Cardiac septum (tissue), 1 donor: ENCODE measurements at places on chromosomes 12 and 14.

GRCh38 chr12:31714406-31715271, 14.2 kb downstream of the AMN1 start:
- no peak for DNase-seq

GRCh38 chr12:64526859-64527258, 74.9 kb downstream of the TBK1 start:
- DNase-seq: no peak

DNA sequence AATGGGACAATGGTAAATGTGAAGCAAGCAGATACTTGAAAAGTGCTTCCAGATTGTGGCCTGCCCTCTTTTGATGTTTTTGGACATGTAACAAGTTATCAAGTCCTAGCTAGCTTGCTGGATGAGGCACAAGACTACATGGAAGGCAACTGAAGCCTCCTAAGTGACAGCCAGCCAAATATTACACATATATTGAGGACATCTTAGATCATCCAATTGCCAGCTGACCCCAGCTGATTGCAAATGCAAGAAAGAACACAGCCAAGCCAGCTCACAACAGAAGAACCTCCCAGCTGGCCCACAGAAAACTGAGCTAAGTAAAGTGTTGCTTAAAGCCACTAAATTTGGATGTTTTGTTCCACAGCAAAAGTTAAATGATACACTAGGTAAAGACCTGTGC, 156.9 kb downstream of the SRGAP1 start:
- DNase-seq: no peak

- DNase-seq: no peak
Observed at GRCh38 chr12:59619461-59620240, 23.8 kb downstream of the SLC16A7 start.

DNA sequence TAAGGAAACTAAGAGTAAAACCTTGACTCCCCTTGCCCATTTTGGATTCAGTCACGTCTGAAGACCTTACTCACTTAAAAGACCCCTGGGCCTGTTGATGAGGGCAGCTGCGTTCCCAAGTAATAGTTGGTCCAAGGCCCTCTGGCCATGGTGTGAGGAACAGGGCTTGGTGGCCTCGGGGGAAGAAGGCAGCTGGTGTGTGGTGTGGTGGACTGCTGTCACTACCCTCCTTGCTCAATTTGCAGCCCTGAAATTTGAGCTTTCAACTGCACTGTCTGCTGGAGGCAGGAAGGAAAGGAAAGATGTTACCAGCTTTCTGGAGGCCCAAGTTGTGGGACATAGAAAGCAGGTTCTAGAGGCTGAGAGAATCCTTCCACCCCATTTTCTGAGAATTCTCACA, 128.2 kb downstream of the SLC38A6 start:
- DNase-seq: no peak

DNA sequence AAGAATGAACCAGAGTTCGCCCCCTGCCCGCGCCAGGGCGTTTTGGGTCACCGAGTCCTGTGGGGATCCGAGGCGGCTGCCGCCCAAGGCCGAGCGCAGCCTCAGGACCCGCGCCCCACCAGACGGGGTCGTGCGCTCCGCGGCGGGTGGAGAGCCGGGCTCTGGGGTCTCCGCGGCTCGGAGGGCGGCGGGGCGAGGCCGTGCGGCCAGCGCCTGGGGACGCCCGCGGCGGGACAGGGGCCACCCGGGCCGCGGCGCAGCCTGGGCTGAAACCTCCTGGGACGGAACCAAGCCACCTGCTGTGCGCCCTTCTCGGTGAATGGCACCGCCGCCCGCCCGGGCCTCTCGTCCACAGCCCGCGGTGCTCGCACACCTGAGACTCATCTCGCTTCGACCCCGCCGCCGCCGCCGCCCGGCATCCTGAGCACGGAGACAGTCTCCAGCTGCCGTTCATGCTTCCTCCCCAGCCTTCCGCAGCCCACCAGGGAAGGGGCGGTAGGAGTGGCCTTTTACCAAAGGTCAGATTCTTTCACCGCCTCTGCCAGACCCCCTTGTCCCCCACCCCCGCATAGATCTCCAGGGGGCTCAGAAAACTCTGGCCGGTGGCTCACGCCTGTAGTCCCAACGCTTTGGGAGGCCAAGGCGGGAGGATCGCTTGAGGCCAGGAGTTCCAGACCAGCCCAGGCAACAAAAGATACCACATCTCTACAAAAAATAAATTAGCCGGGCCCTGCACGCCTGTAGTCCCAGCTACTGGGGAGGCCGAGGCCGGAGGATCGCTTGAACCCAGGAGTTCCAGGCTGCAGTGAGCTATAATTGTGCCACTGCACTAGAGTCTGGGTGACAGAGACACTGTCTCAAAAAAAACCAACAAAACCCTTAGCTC, 901 bp downstream of the B3GNT4 start:
- no peak for DNase-seq

DNA sequence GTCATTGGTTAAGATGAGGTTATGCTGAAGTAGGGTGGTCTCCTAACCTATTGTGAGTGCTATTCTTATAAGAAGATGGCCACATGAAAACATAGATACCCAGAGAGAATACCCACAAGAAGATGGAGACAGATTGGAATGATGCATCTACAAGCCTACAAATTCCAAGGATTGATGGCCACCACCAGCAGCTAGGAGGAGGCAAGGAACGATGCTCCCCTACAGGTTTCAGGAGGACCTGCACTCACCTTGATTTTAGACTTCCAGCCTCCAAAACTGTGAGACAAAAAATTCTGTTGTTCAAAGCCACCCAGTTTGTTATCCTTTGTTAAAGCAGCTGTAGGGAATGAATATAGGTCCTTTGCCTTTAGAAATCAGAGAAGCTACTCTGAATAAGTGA, 227.4 kb downstream of the NEDD1 start:
- DNase-seq: no peak

- DNase-seq: no peak
Observed at GRCh38 chr14:103485504-103485903, 37.1 kb downstream of the CKB start.

- DNase-seq: no peak
Observed at GRCh38 chr14:63874223-63874622, 21.4 kb downstream of the SYNE2 start.

GRCh38 chr12:71645268-71645667, 18.4 kb downstream of the ZFC3H1 start:
- DNase-seq: no peak

- no peak for DNase-seq
Observed at GRCh38 chr14:75411214-75411540, 16.6 kb upstream of the JDP2 start.

GRCh38 chr12:57726151-57726883, 12.2 kb downstream of the AGAP2 start:
- no peak for DNase-seq

DNA sequence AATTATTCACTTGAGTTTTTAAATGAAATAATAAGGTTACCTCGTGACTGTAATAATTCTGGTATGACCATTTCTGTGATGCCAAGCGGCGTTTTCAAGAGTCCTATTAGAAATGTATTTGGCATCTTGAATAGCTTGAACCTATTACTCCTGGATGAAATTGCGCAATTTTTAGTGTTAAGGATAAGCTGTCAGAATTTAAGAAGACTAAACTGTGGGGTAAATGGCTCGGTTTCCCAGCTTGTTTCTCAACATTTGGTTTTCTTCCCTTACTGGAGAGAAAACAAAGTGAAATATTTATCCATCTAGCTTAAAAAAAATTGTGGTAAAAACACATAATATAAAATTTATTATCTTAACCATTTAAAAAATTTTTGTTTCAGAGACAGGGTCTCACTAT, 26.8 kb downstream of the PCNX1 start:
- DNase-seq: no peak

GRCh38 chr12:132464820-132465219, 25.1 kb upstream of the FBRSL1 start:
- DNase-seq: no peak

GRCh38 chr12:105226219-105226618, 9.8 kb downstream of the APPL2 start:
- DNase-seq: peak; percentile 85

- no peak for DNase-seq
Observed at GRCh38 chr14:51836417-51836816, 24.0 kb upstream of the GNG2 start.

DNA sequence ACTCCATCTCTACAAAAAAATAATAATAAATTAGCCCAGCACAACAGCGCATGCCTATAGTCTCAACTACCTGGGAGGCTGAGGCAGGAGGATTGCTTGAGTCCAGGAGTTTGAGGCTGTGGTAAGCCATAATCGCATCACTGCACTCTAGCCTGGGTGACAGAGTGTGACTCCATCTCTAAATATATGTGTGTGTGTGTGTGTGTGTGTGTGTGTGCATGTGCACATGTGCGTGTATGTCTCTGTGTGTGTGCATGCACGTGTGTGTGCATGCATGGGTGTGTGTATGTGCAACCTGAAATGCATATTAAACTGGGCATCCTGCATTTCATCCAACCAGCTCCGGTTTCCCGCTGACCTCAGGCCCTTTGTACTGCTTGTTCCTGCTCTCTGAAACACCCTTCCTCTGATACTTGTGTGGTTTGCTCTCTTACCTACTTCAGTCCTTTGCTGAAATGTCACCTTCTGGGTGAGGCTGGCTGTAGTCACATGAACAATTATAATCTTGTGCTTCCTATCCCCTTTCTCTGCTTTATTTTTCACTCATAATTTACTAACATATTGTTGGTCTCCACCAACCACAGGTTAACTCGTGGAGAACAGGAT, 46.9 kb downstream of the PHLDA1 start:
- DNase-seq: no peak

DNA sequence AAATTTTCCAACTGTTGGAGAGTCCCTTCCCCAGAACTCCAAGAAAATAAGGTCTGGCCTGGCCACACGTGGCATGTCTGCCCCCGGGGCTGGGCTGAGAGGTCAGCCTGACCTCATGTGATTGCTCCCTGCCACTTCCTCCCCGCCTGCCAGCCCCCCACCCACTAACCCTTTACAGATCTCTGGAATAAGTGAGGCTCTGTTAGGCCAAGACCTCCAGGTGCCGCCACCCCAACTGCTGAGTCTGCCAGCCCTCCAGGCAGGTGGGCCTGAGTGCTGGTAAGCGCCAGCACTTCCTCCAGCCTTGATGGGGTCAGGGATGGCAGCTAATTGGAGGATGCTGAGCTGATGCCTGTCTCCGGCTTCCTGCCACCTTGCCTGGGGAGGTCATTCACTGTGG, 658.4 kb downstream of the MED13L start:
- DNase-seq: no peak

DNA sequence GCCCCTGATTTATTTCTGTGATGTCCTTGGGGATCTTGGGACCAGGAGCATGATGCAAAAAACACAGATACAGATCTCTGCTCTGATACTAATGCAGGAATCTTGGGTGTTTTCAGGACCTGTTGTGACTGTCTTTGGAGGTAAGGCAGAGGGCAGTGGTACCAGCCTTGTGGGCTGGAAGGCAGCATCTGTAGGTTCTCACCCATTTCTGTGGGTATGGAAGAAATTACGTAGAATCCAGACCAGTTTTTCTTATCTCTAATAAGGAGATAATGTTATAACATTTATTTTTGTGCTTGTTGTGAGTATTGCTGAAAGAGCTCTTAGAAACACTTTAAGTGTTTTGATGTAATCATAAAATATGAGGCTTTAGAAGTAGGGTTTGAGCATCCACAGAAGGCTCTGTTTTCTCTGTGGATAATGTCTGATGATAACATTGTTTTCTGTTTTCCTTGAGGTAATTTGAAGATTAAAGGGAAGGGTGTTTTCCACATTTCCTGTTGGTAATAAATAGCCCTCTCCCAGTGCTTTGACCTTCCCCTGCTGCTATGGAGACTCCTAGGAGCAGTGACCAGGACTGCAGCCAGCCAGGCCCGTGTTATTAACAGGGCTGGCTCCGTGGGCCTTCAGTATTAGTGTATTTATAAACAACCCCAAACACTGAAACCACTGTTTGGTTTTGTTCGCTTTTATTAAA, 9.4 kb upstream of the DCP1B start:
- DNase-seq: no peak

DNA sequence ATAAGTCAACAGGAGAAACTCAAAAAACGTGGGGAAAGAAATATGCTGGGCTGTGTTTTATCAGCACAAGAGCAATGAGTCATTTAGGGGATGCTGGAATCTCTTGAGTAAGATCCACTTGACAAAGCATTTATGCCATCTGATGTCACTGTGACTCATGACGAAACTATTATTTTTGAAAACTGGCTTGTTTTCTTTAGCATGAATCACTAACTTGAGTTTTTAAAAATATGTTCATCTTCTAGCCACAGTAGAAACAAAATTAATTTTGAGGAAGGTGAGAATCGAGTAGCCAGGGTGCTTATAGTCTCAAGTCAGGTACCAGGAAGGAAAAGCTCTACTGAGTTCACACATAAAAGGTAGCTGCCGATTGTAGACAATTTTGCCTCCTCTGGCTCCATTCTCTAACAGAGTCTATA, 456.2 kb upstream of the MGAT4C start:
- DNase-seq: no peak
